ENCODE measurements at places on chromosomes 12 and 14.

DNA sequence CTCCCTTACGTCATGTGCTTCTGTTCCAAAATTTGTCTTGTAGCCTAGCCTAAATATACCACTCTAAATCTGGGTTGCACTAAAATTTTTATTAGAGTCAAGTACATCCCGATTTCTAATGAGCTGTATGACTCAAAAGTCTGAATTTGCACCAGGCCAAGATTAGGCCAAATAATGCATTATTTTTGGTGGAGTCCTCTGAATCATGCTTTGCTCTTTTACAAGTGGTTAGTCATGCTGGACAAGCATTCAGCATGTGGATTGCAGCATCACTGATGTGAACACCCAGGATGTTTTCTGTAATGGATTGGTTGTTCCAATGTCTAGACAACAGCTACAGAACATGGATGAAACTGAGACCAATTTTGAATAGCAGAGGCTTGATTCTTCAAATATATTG, 23.7 kb downstream of the HEBP1 start:
- peak; percentile 66 for DNase-seq

DNA sequence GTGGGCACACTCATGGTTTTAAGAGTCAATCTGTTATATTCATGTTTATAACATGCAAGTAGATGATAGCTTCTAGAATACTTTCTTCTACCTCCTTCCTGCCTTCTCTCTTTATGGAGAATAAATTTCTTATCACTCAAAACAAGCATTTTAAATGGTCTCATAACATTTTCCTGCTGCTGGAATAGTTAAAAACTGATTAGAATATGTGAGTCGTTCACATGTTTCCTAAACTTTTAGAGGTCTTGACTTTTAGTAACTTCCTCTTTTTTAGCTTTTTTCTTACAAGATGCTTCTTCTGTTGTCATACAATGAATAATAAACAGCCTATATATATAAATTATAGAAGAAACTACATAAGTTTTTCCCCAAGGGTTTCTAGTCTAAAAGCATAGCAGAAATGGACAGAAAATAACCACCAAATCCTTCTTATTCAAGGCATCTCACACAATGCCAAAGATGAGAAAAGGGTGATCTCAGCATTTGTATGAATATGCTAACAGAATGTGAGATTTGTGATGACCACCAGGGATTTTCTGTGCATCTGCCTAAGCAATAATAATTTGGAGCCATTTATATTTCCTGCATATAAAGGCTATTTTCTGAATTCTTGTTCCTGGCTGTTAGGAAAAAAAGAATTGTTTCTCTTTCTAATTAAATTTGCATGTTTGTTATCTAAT, 127.8 kb downstream of the DAAM1 start:
- DNase-seq: no peak

DNA sequence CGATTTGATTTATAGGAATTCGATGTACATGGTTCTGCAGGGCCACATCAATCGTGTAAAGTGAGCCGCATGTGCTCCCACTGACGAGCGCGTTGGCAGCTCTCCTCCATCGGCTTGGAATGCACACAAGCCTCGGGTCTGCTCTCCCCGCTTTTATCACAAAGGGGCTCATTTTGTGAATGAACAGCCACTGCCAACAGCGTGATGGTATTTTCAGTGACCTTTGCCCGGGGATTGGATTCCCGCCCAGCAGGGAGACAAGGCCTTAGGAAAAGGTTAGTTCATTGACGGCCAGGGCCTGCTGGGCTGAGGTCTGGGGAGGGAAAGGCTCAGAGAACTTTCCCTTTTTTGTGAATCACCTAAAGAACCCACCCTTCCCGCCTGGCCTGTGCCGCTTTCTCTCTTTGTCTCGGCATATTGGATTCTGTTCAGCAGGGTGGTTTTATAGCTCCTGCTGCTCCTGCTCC, 232.1 kb downstream of the MSRB3 start:
- DNase-seq: no peak

GRCh38 chr12:12696562-12697383, 790 bp upstream of the GPR19 start:
- peak; percentile 69 for DNase-seq

- DNase-seq: no peak
Observed at GRCh38 chr14:76868454-76869170, 42.4 kb downstream of the LRRC74A start.

DNA sequence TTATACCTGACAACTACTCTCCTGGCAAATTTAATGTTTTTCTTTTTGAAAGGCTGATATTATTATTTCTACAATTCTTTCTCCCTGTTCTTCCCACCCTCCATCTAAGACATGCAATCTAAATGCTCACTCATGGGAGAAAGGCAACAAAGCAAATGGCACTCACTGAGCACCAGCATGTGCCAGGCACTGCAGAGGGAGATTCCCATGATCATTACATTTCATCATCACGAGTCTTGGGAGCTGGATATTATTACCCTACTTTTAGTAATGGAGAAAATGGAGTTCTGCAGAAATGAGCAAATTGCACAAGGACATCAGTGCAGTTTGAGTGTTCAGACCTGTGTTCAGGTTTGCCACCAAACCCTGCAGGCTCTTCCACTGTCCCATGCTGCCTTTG, 27.9 kb downstream of the PPM1H start:
- no peak for DNase-seq

GRCh38 chr14:89477391-89477790, 60.4 kb upstream of the FOXN3 start:
- DNase-seq: no peak

- no peak for DNase-seq
Observed at GRCh38 chr14:55028476-55028875, 1.4 kb downstream of the SOCS4 start.

DNA sequence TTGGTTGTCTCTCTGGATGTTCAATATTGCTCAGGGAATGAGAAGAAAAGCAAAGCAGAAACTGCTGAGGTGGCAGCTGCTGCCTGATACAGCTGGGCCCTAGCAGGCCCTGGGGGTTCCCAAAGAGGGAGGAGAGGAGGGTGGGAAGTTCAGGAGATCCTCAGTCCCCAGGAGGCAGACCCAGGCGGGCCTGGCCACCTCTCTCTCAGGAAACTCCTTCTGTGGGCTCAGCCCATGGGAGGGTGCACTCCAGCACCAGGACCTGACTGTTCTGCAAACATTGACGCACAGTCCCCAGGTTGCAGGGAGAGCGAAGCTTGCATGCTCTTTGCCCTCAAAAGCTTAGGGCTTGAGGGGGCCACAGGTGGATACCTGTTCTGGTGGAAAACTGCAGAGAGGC, 29.6 kb downstream of the IRF2BPL start:
- no peak for DNase-seq

All from hepatic stellate cell (primary cell).